ENCODE measurements at places on chromosomes 5 and 9. TPM values are rescaled to one million over a fixed set of nuclear protein-coding genes. Genes with fewer than 3 reads are reported as not detected.

- DNase-seq, result no peak
Observed at GRCh38 chr9:119273325-119273904, 95.8 kb downstream of the BRINP1 start.

DNA sequence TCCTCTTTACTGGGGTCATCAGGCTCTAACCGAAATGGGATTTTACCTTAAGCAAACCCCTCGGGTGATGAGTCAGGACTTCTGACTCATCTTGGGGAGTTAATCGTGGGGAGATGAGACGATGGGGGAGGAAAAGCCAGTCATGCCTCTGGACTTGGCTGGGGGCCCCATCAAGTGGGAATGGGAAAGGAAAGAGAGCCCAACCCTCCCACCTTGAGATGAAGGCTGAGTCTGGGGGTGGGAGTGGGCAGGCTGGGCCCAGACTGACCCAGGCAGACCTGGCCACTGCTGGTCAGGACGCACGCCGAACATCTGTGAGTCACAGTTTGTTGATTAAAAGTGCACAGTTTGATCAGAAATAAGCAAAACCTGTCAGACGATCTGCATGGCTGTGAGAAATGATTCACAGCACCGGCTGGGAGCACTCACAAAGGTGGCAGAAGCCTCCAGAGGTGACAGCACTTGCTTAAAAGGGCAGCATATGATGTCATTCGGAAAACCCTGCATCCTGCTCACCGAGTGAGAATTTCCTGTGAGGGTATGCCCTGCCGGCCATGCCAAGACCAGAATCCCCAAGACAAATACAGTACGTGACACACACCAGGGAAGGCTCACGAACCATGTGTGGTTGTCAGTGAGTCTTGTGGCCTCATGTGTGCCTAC, 50.0 kb upstream of the SLC25A51 start:
- peak; percentile 36 for DNase-seq

DNA sequence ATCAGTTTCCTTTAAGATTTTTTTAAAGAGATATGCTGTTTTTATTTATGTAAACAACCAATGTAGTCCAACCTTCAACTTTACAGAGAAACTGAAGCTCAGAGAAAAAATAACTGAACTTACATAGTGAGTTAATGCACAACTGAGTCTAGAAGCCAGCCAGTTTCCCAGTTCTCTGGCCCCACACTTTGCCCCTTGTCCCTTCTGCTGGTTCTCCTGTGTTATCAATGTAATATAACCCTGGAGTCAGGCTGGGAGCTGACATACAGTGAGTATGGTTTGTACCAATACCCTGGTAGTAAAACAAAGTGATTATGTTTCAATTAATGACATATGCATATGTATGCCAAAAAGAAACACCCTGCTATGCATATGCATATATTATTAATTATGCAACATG, 32.2 kb upstream of the GRIA1 start:
- no peak for DNase-seq

DNA sequence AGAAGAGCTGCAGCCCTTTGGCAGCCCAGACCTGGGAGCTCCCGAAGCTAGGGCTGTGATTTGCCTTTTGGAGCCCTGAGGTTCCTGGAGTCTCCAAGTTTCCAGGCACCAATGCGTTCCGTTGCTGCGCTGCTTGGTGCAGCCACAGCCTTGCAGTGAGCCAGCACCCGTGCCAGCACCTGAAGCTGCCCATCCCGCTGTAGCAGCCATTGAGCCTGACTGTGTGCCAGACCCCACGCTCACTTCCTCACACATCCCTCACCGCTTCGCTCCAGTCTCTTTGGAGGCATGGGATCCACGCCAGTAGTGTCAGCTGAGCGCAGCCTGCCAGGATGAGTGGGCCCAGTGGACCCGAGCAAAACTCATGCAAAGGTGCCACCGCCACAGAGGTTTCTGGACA, 22.5 kb upstream of the C9orf72 start:
- DNase-seq, result no peak

- DNase-seq, result no peak
Observed at GRCh38 chr5:115391780-115392179, 95.3 kb upstream of the CCDC112 start.

GRCh38 chr5:172749881-172750633, 20.9 kb downstream of the DUSP1 start:
- DNase-seq, result peak; percentile 83

DNA sequence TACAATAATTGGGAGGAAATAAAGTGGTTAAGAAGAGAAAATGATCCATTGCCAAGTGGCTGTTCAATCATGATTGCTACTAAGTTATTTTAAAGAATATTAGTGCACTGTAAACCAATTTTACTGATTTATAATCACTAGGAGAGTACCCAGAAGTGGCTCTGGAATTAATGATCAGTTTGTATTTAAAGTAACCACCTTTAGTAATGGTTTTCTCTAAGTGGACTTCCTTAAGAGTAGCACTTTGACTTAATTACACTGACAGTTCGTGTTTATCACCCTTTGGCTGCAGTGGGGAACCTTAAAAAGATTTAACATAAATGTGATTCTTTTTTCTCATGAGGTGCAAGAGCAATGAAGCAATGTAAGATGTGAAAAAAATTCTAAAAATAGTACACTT, 310.8 kb downstream of the CDH12 start:
- no peak for DNase-seq

DNA sequence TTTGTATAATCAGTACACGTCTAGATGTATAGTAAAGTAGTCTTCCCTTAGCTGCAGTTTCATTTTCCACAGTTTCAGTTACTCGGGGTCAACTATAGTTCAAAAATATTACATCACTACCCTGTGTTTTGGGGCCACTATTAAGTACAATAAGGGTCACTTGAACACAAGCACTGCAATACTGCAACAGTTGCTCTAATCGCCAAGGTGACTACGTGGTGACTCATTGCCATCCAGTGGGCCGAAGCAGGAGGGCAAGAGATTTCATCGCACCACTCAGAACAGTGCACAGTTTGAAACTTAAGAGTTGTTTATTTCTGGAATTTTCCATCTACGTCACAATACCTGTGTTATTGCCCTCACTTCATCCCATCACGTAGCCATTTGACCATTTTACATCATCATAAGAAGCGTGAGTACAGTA, at the start of gene ARL14EPL:
ARL14EPL (plus strand) TSS at position 379 of the 424 bp plus-strand sequence. CDS start 18,994 bp downstream, outside the sequence.
- peak; percentile 52 for DNase-seq

DNA sequence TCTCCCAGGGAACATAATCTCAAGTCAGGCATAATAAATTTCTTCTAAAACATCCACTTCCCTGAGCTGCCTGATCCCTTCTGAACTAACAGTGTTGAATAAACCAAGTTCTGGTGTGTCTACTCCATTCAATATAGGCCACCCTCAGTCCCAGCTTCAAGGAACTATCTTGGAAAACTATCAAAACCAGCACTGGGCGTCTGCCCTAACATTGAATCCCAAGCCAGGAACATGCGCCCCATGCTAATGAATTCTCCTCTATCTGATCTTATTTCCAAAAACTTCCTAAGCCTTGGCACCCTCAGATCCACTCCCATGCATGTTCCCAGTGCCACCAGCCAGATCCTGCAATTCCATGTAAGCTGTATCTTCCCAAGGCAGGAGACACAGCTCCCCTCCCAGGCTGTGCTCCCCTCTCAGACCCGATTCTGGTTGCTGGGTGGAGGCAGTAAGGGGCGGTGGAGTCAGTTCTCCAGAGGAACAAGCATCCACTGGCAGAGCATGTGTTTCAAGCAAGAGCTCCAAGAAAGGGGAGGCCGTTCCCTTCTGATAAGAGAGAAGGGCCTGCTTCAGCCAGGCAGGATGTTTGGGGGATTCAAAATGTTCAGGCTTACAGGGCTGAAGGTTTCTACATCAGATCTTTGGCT, 13.1 kb upstream of the FOXI1 start:
- DNase-seq, result no peak

DNA sequence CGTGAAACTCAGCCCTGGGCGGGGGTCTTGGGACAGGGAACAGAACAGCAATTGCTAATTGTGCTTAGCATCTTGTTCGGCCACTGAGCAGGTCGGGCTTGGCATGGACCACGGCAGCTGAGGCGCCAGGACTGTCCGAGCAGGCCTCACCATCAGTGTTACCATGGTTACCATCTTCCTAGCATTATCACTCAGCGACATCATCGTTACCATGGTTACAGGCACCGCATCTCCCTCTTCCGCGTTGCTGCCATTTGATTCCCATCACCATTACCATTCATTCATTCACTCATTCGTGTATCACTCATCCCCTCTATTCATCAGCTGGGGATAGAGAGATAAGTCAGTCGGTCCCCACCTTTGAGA, 81.0 kb upstream of the ZBTB43 start:
- DNase-seq, result no peak

- no peak for DNase-seq
Observed at GRCh38 chr5:62616615-62617277, 38.1 kb downstream of the LRRC70 start.

DNA sequence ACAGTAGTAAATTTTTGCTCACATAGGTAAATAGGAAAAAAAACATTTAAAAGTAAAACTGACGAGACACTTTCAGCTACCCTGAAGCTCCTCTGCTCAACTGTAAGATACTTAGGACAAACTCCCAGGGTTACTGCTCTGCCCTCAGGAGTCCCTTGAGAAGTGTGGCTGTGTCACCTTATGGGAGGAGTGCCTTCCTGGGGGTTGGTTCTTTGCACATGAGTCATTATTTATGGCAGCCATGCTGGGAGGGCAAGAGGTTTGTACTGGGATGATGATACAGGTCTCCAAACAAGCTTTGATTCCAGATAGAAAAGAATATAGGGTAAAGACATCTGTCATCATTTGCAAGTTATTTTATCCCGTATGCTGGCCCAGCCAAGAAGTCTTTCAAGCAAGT, 45.9 kb downstream of the TTC1 start:
- no peak for DNase-seq

DNA sequence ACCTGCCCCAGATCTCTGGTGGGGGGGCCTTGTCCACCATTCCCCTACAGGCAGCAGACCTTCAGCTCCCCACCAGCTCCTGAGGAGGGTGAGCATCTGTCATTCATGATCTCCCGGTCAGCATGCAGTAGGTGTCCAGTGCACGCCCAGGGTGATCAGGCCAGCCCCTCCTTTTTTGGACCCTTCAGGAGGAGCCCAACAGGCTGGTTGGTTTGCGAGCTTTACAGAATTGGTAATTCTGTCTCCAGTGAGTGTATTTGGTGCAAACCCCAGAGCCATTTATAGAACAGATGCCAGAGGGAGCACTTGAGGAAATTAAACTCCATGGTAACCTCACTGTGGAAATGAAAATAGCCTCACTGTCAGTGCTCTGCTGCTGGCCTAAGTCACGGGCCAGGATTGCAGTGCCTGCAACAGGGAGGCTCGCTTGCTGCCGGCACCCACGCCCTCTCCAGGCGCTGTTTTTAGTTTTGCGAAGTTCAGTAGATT, 23.4 kb downstream of the WNK2 start:
- peak; percentile 51 for DNase-seq

GRCh38 chr5:96969366-96969765, 33.5 kb downstream of the LNPEP start:
- no peak for DNase-seq

DNA sequence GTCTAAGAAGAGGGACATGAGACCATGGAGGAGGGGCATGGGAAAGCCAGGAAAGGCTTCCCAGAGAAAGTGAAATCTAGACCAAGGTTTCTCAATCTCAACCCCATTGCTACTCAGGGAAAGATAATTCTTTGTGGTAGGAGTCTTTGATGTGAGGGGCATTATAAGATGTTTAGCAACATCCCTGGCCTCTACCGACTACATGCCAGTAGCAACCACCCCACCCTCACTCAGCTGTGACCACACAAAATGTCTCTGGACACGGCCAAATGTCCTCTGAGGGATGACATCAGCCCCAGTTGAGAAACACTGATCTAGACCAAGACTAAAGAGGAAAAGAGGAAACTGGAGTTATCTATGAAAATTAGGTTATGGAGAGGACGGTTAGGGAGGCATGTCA, 298.5 kb upstream of the KIF2A start:
- DNase-seq, result no peak

- DNase-seq, result no peak
Observed at GRCh38 chr5:39774605-39775004, 349.8 kb upstream of the DAB2 start.

- no peak for DNase-seq
Observed at GRCh38 chr5:87184605-87185004, 83.1 kb upstream of the RASA1 start.

- no peak for DNase-seq
Observed at GRCh38 chr5:112245656-112246055, 173.4 kb downstream of the EPB41L4A start.

- no peak for DNase-seq
Observed at GRCh38 chr5:171275841-171276544, 33.1 kb upstream of the TLX3 start.

DNA sequence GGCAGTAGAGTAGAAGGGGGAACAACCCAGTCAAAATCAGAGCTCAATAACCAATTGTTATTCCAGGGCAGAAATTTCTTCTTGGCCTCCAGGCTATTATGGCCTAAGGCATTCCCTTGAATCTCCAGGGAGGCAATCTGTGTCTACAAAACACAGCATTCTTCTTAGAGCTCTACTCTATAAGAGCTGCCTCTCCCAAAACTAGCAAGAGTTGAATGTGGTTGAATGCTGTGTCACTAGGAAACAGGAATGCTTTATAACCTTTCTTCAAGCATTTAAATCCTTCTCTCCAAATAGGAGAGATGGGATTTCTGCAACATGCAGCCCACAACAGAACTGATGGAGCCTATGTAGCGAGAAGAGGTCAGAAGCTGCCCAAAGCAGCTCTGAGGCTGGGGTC, 97.1 kb upstream of the APC start:
- no peak for DNase-seq

DPH7 gene
- polyA plus RNA-seq, result 20.5 TPM

OR5C1 gene
- polyA plus RNA-seq, result not detected

GRM6 gene
- under 0.01 TPM for polyA plus RNA-seq

CDH6 gene
- 0.84 TPM for polyA plus RNA-seq

C5orf34 gene
- 0.41 TPM for polyA plus RNA-seq

MED27 gene
- polyA plus RNA-seq, result 22.7 TPM

SEMA5A gene
- 6.7 TPM for polyA plus RNA-seq

SLC45A2 gene
- polyA plus RNA-seq, result 0.70 TPM

ARL10 gene
- 5.6 TPM for polyA plus RNA-seq

FCN1 gene
- 1.7 TPM for polyA plus RNA-seq
